ENCODE measurements at places on chromosomes 7 and 10.
A peak's percentile ranks its signal among the peaks of the same experiment; 100 is the strongest.

DNA sequence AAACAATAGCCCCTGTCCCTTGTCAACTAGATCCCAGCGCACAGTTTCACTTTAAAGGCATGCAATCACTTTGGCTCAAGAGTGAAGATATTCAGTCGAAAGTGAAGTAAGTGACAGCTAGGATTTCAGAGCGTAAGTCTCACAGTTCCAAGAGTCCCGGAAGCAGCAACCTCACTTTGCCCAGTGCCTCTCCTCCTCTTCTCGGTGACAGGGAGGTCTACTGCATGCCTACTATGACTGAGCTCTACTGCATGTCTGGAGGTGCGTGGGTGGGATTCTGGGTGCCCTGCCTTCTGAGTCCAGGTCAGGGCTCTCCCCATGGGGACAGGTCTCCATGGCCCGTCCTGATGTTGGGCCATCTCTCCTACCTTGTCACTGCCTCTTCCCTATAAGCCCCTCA is 17.0 kb downstream of the PRKCQ start:
- DNase-seq = no peak

- DNase-seq = no peak
Observed at GRCh38 chr7:2350055-2350454, 4.6 kb upstream of the EIF3B start.

DNA sequence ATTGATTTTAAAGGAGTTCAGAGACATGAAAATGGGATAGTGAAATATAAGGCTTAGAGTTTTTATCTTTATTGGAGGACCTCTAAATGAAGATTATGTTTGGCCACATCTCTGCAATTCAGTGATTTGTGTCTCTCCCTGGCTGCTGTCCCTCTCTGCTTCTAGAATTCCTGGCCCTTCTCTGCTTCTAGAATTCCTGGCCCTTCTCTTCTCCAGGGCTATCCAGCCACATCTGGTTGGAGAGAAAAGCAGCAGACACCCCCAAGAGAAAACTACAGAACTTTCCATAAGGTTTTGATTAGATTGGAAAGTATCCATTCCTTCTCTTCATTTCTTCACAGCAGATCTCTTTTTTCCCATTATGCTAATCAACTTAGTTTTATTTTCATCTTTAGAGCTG is 135.5 kb downstream of the NPY start:
- DNase-seq = no peak

DNA sequence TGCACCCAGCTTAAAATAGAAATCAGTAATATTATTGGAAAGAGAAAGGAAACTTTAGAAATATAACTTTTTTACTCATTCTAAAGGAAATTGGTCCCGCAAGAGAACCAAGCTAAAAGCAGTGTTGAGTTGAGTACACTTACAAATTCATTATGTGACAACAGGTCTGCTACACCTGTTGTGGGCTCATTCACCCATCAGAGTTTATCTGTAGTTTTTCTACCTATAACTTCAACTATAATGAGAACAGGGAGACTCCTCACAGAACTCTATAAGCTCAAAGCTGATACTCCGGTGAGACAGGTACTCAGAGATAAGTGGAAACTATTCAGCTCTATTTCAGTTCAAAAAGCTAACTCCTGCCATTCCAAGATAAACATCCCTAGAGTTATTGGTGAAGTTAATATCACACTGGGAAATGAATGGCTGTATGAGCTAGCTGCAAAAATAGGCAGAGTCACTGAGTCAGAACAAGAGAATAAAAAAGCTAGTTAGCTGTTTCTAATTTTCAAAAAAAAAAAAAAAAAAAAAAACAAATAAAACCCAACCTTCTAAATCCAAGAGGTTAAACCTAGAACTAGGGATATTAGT is 121.3 kb downstream of the PPP1R3A start:
- no peak for DNase-seq

GRCh38 chr10:7950981-7951847 is 103.3 kb upstream of the GATA3 start:
- no peak for DNase-seq

DNA sequence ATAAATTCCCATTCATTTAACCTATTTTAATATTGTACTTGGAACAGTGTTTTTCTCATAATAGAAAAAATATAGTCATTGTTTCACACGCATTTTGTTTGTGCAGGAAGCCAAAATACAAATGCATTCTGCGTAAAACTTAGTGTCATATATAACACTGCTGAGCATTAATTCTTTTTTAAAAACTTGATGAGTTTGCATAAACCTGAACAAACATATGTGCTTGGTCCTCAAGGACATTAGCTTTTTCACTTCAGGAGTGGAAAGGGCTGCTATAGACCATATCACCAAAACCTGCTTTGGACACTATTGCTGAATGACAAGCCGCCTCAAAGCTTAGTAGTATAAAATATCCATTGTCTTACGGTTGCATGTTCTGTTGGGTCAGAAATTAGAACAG is 101.6 kb upstream of the PRR15 start:
- DNase-seq = no peak

GRCh38 chr7:69800495-69800894 is 202.2 kb downstream of the AUTS2 start:
- DNase-seq = no peak

DNA sequence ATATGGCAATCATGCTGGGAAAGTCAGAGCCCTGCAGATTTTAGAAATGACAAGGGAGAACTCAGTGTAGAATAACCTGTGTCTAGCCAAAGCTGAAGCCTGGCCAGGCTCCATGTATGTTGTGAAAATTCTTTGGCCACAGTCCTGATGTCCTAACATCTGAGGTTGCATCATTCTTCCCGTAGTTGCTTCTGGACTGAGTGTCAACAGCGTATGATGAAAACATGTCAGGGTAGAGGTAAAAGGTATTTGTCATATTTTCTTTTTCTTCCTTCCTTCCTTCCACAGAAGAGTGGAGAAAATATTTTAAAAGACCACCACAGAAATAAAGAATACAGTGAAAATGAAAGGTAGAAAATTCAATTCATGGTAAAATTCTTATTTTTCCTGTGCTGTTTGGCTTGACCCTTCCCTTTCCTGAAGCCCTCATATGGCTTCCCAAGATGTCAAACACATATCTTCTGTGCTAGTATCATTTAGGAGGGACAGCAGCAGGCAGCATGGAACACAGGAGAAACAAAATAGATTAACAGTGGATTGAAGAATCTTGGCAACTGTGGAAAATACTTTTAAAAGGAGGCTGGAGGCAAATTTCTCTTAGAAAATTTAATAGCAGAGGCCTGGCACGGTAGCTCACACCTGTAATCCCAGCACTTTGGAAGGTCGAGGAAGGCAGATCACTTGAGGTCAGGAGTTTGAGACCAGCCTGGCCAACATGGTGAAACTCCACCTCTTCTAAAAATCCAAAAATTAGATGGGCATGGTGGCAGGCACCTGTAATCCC is 18.9 kb upstream of the NRBF2 start:
- DNase-seq = peak; percentile 72

GRCh38 chr10:45104674-45105073 is 104.0 kb downstream of the ZNF22 start:
- DNase-seq = no peak

DNA sequence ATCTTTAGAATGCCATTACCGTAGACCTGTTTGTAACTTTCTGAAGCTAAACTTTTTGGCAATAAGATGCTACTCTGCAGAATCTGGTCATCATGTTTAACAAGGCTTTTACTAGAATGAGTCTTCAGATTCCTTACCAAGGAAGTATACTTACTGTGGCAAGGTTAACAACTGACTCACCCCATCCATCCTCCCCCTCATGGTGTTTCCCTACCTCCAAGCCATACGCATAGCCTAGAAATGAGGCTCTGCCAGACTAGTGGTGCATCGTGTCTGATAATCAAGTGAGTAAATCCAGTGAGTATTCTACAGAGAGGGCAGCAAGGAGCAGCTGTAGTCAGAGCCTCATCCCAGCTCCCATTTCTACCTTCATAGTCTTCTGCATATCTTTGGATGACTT is 223.6 kb downstream of the IPMK start:
- no peak for DNase-seq

DNA sequence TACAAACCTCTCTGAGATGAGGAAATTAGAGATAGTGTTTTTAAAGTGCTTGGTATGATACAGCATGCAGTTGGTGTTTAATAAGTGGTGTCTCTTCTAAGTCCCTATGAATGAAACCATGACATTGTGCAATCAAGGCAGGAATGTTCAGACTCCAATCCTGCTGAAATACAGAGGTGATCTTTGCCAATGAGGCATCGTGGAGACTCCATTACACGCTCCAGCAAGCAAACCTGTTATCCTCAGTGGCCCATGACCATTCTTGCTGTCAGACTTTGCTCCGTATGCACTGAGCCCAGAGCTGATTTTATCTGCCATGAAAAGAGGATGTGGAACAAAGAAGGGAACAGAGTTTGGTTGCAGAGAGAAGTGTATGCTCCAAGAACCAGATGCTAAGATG is 47.3 kb downstream of the CDHR3 start:
- no peak for DNase-seq

GRCh38 chr7:44431091-44431608 is 59.3 kb downstream of the NUDCD3 start:
- no peak for DNase-seq

GRCh38 chr10:4254101-4254994 is 469.3 kb upstream of the KLF6 start:
- DNase-seq = no peak

DNA sequence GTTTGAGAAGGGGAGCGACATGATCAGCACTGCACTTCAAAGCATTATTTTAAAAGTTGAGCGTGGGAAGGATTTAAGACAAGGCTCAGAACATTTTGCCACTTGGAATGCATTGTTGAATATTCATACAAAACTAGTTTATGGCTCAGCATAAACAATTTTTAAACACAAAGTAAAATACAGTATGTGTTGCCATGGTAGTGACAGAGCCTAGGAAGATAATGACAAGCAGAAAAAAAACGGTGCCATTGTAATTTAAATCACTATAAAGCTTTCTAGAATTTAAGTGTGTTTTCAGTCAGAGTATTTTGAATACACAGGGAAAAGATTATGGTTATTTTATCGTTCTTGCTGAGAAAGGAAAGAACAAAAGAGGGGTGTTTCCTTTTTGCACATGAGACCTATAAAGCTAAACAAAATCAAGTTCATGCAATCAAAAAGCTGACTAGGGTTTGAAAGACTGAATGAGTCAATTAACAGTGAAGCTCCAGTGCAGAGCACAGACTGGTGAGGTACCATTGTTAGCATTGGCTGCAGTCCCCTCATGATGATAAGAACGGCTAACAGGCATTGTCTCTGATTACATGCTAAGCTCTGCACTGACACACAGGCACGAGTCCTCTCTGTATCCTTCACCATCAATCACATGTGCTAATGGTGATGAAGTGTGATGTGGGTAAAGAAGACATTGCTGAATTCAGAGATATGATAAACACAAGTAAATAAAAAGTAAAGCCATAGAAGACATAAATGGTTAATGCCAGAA is 181.9 kb upstream of the VSTM2A start:
- no peak for DNase-seq

GRCh38 chr7:108062250-108063014 is 59.5 kb upstream of the LAMB1 start:
- no peak for DNase-seq

GRCh38 chr7:142799437-142799835 is 28.7 kb downstream of the PRSS2 start:
- DNase-seq = no peak

GRCh38 chr10:68489919-68490318 is 18.1 kb upstream of the DNA2 start:
- DNase-seq = no peak

DNA sequence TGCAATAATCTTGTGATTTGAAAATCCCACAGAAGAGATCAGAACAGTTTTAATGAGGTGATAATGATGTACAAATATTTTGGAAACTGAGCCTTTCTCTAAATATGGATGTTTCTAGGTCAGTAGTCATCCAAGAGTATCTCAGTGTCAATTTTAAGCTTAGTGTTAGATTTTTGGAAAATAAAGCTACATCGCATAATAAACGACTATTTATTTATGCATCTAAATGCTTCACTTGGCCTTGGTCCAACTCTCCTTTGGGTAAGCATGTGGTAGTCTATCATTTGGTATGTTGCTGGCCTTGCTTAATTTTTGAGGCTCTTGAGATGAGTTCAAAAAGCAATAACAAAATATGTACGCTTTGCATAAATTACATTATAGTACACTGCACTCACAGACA is 5.4 kb upstream of the PPP1R9A start:
- DNase-seq = no peak

DNA sequence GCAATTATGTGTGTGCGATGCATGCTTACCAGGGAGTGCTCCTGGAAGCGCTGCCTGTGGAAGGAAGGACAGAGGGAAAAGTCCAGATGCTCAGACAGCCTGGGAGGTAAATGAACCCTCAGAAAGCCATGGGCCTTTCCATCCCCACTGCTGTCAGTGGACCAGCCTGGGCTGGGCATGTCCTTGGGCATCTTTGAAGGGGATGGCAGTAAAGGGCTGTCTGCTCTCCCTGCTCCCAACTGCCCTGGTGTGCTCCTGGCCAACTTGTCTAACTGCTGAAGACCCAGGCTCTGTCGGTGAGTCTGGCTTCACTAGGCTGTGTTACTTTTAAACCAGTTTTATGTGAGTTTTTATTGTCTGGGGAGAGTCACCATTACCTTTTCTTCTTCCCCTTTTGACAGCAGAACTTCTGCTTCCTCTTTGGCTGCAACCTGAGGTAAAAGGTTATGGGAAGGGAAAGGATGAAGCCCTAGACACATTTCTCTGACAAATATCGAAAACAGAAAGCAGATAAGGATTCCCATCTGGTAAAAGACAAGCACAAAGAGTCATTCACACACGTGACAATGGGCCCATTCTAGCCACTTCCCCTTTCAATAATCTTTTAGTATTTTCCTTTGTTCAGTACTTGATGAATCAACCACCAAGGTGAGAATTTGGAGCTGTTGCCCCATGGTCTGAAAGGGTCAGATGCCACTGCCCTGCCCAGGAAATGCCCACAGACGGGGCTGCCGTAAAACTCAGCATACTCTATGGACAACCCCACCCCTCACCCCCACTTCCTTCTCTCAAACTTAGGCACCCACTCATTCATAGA is 27.6 kb upstream of the PIK3AP1 start:
- no peak for DNase-seq

DNA sequence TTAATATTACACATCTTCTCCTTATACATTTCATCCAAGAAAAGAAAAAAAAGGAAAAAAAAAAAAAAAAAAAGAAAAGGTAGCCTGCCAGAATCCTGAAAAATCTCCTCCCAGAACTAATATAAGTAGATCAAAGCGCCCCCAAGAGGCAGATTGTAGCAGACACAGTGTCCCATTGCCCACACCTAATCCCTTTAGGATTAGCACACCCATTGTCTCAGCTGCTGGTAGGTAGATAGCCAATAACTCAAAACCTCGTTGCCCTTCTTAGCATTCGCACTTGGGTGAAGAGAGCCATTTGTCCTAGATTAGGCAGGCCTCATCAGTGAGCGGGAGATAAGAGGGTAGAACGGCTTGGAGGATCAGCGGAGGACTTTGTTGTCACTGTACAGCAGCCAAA is 100.2 kb upstream of the SORCS1 start:
- DNase-seq = no peak

All from left ventricle myocardium inferior (tissue), 1 donor.